ENCODE measurements at places on chromosomes 4 and X.
A peak's percentile ranks its signal among the peaks of the same experiment; 100 is the strongest.

DNA sequence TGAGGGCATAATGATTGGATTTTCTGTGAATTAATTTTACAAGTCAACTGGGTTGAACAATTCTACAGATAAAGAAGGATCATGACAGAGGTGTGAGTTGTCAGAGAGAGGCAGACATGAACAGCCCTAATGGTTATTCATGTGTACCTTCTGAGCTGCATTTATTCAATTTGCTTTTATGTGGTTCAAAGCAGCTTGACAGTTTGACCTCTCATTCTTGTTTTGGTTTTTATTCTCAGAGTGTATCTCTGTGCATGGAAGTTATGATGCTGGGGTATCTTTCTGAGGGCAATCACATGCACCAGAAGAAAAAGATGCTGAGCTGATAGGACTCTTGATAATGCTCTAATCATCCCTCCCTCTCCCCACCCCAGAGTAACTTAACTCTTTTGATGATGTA, 169.3 kb upstream of the NPY2R start:
- DNase-seq, result no peak

- no peak for DNase-seq
Measured at GRCh38 chrX:108439961-108440696, 491 bp downstream of the COL4A5 start.

GRCh38 chrX:119266364-119266995, 30.4 kb downstream of the PGRMC1 start:
- DNase-seq, result peak; percentile 17

DNA sequence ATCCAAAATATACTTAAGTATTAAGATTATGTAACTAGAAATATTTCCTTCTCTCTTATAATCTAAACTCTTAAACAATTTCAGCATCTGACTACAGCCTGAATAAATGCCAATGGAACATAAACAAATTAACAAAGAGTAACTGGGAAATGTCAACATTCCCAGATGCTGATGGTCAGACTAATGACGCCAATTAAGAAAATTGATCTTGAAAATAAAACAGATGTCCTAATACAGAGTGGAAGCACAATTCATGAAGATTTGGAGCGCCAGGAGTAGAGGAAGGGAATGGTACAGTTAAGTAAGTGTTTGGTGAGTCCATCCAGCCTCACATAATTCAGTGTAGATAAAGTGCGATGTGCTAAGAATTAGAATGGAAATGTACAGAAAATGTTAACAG, 203.7 kb upstream of the NWD2 start:
- DNase-seq, result no peak

DNA sequence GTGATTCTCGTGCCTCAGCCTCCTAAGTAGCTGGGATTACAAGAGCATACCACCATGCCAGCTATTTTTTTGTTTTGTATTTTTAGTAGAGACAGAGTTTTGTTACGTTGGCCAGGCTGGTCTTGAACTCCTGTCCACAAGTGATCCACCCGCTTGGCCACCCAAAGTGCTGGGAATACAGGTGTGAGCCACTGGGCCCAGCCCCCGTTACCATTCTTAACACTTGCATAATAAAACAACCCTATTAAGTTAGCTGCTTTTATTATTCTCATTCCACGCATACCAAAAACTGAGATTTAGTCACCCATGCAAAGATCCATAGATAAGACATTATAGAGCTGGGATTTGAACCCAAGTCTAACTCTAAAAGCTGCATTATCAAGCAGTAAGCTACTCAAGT, 6.0 kb upstream of the TEX13A start:
- DNase-seq, result no peak

DNA sequence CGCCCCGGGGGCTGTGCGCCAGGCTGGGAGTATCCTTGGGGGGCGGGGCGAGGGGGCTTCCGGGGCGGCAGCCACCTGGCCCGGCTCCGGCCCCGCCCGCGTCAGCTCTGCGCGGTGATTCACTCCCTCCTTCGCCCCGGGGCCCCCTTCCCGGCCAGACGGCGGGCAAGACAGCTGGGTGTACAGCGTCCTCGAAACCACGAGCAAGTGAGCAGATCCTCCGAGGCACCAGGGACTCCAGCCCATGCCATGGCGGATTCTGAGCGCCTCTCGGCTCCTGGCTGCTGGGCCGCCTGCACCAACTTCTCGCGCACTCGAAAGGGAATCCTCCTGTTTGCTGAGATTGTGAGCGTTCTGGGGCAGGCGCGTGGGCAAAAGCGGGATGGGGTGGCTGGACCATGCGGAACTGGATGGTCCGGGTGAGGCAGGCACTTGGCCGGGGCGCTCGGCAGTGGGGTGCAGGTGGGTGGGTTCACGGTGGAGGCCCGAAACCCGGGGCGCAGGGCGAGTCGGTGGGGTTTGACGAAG, at the start of gene PLP2:
Gene PLP2, plus strand, starts transcription at position 147 of the 528 bp plus-strand sequence. Its CDS starts 103 bp downstream, at position 250.
- DNase-seq, result peak; percentile 76

- no peak for DNase-seq
Measured at GRCh38 chr4:7971159-7971631, 31.5 kb upstream of the AFAP1 start.

DNA sequence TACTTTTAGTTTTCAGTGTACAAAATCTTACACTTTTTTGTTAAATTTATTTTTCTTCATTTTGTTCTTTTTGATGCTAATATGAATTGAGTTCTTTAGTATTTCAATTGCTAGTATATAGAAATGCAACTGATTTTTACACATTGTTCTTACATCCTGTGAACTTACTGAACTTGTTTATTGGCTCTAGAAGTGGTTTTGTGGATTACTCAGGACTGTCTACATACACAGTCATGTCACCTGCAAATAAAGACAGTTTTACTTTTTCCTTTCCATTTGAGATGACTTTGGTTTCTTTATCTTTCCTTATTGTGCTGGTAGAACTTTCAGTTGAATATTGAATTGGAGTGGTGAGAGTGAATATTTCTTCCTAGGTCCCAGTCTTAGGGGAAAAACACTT, 40.8 kb upstream of the ANXA10 start:
- no peak for DNase-seq

GRCh38 chr4:22454955-22455354, 60.9 kb downstream of the ADGRA3 start:
- DNase-seq, result peak; percentile 8

DNA sequence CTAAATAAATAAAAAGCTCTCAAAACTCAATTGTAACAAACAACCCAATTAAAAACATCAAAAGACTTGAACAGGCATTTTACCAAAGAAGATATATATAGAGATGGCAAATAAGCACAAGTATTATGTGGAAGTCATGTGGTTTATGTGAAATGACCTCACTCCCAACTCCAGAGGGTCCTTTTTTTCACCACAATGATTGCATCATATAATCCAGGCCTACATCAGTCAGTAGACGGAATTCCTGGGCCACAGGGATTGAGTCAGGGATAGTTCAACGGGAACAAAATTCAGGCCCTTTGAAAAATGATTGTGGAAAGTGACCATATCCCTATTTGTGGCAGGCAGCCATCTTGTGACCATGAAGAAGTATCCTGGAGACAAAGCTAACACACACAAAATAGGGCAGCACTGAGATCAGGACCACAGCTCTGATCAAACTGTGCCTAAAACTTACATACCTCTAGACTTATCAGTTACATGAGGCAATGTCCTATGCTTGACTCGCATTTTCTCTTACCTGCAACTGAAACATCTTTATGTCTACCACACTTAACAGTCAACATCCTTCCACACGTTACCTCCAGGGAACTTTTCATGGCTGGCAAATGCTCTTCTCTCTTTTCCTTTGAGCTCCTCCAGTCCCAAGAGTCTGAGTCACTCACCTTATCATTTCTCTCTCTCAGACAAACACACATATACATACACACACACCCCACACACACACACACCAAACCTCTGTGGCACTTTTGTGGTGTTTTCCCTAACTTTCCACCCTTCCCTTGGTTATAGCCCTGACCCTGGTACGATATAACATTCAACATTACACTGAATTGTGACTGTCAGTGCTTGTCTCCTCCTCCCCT, 113.5 kb downstream of the PHF8 start:
- no peak for DNase-seq

DNA sequence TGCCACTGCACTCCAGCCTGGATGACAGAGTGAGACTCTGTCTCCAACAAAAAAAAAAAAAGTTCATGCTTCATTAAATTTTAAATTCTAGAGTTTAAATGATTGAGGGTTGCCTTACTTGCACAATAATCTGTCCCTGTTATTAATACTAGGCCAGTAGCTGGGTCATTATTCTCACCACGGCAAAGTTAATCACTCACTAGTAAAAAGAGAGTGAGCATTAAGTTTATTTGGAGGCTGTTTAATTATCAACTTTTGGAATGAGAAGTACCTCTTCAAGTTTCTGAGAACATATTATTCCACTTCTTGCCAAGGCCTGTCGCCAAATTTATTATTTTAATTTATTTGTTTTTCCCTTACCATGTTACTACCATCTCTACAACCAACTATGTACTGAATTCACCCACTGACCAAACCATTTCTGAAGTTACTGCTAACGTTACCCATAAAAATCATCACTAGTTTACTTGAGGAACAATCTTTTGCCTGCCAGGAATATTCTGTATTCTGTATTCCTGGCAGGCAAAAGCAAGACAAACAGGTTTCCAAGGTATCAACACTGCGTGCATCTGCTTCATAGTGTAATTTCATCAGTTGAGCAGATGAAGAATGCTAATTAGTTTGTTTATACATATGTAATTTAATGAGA, 26.5 kb downstream of the GUCY1A1 start:
- no peak for DNase-seq

GRCh38 chrX:12702509-12703091, 88.6 kb upstream of the PRPS2 start:
- DNase-seq, result peak; percentile 3

- no peak for DNase-seq
Measured at GRCh38 chr4:69038582-69038981, 57.7 kb upstream of the UGT2B7 start.

DNA sequence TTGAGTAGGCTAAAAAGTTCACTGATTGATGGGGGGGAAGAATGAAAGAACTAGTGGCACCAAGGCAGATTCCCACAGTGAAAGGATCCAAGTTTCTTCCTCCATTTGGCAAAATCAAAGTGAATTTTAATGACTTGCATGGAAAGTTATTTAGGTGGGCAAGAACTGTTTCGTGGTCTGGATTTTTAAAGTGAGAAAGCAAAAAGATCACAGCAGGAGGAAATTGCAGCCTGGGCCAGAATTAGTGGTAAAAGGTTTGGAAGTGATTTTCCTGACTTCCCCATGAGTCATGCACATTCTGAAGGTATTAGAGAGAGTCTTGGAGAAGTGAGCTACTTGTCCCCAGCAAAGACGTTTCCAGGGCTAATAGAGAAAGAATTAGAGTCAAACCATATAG, 207.8 kb downstream of the ANTXR2 start:
- no peak for DNase-seq

DNA sequence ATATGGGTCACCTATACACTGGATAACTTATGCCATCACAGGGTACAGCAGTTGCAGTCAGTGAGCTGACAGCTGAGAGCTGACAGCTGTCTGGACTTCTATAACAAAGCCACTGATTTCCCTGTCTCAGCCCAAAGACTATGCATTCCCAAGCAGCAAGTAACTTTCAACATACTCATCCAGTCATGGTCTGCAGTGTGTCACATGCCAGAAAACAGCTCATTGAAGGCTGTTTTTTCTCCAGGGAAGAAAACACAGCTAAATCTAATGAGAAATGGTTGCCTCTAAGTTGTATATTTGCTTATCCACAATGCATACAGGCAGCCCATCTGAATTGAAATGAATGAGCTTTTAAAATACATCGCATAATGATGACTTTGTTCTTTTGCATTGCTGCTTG, 6.3 kb downstream of the KIAA1210 start:
- DNase-seq, result no peak

- no peak for DNase-seq
Measured at GRCh38 chrX:79065696-79066095, 78.8 kb upstream of the GPR174 start.

DNA sequence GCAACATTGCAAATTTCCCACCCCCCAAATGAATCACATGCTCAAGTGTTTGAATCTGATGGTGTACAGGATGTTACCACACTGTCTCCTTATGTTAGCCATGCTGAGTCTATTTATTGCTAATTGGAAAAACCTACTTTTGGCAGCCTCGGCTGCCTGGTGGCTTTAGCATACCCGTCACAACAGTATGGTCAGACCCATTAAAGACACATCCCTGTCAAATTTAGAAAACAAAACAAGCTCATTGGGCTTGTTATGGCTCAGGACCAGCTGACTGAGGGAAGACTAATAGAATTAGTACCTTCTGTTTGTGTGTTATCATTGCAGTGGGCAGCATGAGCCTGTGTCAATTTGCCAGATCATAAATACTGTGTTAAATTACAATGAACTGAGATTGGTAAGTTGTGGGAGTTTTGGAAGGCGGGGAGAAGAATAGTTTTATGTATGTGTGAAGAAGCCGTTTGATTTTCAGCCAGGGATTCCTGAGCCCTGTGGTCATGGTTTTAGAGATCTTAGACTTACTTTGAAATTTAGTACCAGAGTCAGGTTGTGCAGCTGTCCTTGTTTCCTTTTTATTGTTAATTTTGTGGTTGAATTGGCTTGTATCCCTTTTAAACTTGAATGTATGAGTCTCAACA, 66.8 kb downstream of the POLA1 start:
- no peak for DNase-seq

GRCh38 chr4:89352541-89352940, 44.9 kb upstream of the GPRIN3 start:
- no peak for DNase-seq

DNA sequence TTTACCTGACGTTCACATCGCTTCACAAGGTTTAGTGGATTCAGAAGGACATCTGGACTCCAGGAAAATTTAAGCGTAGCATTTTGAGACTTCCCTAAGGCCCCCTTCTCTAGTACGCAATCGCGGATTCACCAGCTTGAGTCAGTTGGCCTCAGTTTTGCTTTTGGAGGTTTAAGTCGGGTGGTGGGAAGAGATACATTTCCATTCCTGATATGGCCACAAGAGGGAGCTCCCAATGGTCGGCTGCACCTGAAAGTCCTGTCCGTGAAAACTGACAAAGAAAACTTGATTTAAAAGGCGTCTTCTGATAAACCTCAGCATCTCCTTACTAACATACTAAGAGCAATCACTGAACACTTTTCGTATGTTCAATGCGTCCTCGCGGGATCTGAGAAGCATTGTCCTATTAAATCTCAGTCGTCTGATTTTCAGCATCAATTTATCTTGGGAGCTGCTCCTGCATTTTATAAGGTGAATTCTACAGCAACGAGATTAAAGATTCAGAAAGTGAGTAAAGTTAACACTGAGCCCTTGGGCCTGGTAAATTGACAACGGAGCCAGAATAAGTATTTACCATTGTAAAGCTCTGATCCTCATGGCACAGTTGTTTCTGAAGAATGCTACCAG, 50.6 kb downstream of the LGI2 start:
- peak; percentile 69 for DNase-seq

GRCh38 chr4:183867247-183867646, 37.9 kb upstream of the STOX2 start:
- no peak for DNase-seq

GRCh38 chr4:182770259-182770995, 146.8 kb downstream of the DCTD start:
- no peak for DNase-seq

Measured in activated CD4-positive, alpha-beta T cell treated with anti-CD3 and anti-CD28 coated beads, Interleukin-2, amount 50 U/mL, for 16 hours (primary cell).